Activated T-helper 1 cell treated with anti-CD3 and anti-CD28 coated beads, Interleukin-2, amount 50 U/mL, for 16 hours (primary cell): ENCODE measurements at places on chromosomes 6 and 20.

DNA sequence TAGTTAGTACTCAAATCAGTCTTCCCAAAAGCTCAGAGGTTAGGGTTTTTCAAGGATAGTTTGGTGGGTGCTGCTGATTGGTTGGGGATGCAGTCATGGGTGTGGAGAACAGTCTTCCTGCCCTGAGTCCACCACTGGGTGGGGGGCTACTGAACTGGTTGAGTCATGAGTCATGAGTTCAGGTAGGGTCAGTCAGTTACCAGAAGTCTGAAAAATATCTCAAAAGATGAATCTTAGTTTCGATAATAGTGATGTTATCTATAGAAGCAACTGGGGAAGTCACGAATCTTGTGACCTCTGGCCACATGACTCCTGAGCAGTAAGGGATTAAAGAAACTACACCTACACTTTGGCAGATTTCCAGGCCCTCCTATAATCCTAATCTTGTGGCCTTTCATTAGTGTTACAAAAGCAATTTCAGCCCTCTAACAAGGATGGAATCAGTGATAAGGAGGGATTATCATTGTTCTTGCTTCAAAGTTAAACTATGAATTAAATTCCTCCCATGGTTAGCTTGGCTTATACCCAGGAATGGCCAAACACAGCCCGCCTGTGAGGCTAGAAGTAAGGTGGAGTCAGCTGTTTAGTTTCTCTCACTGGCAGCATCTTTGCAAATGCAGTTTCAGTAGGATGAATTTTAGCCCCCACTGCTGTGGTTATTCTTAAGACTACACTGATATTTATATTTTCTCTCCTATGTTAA lies 33.3 kb upstream of the NKAIN2 start:
- DNase-seq, result no peak

DNA sequence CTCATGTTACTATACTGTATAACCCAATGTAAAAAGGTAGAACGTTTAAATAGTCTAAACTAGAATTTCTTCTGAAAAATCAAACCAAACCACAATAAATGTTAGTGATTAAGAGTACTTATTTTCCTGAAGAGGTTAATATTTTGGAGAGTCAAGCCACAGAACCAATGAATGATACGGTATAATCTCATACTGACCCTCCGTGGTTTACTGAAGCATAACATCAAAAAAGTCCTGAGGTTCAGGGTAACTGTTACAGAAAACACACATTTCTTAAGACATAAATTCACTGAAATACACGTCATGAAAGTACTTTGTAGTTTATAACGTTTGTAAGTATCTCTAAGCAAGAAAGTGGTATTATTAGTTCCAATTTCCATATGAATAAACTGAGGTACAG lies 28.9 kb downstream of the ESF1 start:
- DNase-seq, result no peak

DNA sequence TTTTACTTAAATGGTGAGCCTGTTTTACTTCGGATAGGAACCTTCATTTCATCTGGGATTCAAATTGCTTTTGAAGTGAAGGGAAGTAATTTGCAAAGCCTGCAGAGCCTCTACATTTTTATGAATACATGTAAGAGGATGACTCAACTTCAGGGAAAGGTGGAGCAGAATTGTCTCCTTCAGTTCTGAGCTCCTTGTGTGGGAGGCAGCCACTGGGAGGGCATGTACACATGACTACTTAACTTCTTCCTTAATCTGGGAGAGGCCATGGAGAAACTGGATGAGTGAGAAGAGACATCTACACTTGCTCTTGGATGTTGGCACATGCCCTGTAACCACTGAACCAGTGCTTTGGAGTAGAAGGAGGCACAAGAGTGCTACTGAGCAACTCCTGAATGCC lies 145.1 kb upstream of the NRSN1 start:
- no peak for DNase-seq

- no peak for DNase-seq
These were observed 721.4 kb downstream of the RFPL4B start for GRCh38 chr6:113068570-113068969.

- no peak for DNase-seq
These were observed 25.7 kb downstream of the HMGN3 start for GRCh38 chr6:79208816-79209215.

GRCh38 chr20:11205769-11206362 lies 532.1 kb upstream of the JAG1 start:
- DNase-seq, result no peak

- no peak for DNase-seq
These were observed 40.1 kb downstream of the DEFB114 start for GRCh38 chr6:49923826-49924225.

DNA sequence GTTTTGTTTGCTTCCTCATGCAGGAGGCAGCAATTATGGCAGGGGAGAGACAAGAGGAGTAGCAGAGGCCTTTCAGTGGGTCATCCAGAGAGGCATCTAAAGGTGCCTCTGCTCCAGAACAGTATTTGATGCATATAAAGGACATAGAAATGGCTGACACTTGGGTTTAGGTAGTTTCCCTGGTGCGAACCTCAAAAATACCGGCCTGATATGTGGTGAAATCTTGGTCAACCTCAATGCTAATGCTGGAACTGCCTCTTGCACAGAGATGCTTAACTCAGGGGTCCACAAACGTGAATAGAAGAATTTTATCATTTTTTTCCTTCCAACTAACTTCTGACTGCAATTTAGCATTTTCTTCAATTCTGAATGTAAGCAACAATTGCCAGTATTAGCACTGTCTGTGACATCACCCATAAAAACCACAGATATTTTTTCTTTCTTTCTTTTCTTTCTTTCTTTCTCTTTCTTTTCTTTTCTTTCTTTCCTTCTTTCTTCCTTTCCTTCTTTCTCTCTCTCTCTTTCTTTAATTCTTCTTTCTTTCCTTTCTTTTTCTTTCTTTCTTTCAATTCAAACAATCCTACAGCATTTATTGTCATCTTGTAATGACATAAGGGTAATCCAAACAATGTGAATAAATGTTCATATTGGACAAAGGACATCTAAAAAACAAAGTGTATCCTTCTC lies 180.0 kb upstream of the UST start:
- no peak for DNase-seq

- DNase-seq, result no peak
These were observed 209.8 kb upstream of the FOXA2 start for GRCh38 chr20:22794200-22794599.

GRCh38 chr6:25794784-25795183 lies 37.1 kb downstream of the SLC17A1 start:
- DNase-seq, result no peak

DNA sequence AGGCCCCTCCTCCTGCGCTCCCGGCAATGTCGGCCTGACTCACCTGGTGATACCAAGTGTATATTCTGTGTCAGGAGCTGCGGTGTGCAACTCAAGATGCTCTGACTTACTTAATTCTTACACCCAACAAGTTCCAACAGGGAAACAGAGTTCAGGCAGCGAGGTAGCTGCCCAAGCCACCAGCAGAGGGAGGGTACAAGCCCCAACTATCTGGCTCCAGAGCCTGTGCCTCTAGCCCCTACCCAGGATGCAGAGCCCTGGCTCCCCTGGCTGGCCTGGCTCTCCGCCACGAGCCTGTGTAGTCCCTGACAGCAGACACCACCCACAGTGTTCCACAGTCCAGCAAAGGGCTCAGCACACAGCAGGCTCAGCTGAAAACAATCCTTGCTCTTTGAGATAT lies 34.9 kb downstream of the C20orf203 start:
- DNase-seq, result no peak
